ENCODE measurements at places on chromosomes 12 and 14.

DNA sequence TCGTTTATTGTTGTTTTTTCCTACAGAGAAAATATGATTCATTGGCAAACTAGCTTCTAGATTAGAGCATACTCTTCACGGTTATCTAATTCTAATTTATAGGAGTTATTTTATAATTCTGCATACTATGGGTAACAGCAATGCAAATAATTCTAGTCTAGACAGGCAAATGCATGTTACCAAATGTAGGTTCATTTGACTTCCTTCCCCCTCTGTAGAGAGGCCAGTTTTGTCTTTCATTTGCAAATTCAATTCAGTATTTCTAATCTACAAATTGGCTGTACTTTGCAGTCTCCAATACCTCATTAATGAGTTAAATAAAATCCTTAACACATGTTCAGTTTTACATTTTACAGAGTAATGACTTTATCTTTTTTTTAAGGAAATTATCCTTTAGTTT lies 4.2 kb downstream of the LGMN start:
- DNase-seq: no peak

DNA sequence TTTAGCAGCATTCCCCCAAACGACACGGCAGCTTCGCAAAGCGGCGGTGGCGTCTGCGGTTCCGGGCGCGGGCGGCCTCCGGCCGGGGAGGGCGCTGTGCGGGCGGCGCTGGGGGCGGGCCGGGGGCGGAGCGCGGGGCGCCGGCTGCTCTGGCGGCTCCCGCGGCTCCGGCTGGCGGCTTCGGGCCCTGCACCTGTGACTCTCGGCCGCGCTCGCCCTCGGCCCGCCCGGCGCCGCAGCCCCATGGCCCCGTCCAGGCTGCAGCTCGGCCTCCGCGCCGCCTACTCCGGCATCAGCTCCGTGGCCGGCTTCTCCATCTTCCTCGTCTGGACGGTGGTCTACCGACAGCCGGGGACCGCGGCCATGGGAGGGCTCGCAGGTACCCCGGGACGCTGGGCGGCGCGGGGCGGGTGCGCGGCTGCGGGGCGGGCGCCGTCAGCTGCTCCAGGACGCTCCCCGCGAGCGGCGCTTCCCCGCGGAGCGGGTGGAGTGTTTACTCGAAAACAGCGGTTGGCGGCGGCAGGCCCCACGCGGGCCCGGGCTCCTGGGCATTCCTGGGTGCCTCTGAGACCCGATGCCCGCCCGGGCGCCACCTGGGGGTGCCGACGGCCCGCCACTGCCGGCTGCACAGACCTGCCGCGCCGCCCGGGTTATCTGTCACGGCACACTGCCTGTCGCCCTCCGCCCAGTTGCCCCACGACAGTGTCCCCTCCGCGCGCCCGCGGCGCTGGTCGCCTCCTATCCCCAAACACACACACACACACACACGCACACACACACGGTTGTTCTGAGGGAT lies at the start of gene SLC48A1:
Gene SLC48A1, plus strand, starts transcription at position 177 of the 796 bp plus-strand sequence. Its CDS starts 67 bp downstream, at position 244.
- peak; percentile 98 for DNase-seq

DNA sequence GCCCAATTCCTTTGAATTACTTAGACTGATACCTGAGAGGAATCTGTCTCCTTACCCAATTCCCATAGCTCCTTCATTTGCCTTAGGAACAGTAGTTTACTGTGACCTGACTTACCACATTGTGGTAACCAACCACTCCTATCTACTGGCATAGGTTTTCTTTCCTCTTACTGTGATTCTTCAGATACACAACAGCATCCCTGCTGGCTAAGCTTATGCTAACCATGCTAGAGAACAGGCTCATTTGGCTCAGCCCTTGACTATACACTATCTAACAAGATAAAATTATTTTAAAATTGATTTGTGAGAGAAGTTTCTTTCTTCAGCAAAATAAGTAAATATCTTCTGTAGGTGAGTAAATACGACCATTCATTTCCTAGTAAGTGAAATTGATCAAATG lies 320.4 kb upstream of the DDHD1 start:
- no peak for DNase-seq

DNA sequence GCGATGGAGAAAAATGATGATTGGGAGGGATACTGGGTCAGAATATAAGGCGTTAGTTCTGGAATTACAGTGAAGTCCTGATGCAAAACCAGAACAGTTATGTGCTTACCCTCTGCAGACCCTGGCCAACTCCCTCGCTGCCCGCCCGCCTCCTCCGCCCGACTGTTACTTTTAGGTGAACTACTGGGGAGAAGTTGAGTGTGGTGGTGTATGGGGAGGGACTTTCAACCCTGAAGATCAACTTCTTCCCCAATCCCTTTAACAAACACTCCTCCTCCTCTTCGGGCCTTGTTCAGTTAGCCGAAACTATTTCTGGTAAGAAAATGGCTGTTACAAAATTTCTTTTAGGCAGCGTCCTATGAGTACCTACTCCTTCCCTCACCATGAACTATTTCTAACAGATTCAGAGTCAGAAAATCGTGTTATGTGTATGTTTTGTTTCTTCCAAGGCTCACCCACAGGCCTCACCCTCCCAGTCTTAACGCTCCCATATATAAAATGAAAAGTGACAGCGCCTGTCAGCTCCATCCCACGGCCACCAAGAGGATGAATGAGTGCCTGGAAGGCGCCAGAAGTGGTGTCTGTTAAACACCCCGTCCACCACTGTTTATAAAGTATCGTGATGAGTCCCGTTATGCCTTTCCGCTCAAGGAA lies 1.3 kb downstream of the FBXO33 start:
- DNase-seq: no peak

DNA sequence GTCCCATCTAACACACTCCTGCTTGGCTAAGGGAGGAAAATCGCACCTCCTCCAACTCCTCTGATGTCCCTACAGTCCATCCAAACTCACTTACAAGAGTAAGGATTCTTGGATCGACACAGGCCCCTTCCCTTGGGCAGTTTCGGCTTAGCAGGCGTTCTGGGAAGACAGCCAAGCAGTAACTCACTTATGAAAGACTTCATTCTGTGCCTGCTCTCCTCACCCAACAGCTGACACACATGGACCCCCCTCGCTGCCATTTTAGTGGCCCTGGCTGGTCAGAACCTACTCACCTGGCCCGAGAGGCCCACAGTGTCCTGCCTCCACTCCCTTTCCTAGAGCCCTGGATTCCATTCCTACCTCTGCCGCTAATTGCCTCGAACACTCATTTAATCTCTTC lies 52.3 kb upstream of the BCL2L14 start:
- no peak for DNase-seq

DNA sequence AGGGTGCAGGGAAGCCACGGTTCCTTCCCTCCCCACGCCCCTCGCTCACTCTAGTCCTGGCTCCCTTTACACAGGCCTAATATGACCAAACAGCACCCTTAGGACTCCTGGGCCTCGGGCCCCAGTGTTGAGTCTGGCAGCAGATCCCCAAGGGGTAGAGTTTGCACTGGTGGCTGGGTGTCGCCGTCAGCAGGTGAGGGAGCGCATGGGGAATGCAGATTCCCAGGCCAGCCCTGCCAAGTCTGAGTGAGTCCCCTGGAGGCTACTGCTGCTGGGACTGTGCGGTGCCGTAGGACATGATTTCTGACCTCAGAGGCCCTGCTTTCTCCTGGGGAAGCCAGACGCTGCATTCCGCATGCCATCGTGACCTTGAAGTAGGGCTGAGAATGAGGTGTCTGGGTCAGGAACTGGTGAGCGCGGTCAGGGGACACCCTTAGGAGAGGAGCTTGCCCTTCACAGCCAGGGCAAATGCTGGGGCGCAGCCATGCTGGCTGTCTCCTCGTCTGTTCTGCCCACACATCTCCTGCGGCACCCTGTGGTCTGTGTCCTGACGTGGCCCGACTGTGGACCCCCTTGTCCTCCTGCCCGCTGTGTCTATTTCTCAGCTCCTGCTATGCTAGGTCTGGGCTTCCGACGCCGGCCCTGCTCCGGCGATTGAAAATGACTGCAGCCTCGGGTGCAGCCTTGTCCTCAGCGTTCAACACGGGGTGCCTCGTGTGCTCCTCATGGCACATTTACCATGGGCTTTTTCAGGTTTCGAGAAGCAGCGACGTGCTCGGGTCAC lies 37.6 kb upstream of the PRMT8 start:
- no peak for DNase-seq

- no peak for DNase-seq
Observed at GRCh38 chr12:49292729-49293055, 2.3 kb upstream of the PRPH start.

DNA sequence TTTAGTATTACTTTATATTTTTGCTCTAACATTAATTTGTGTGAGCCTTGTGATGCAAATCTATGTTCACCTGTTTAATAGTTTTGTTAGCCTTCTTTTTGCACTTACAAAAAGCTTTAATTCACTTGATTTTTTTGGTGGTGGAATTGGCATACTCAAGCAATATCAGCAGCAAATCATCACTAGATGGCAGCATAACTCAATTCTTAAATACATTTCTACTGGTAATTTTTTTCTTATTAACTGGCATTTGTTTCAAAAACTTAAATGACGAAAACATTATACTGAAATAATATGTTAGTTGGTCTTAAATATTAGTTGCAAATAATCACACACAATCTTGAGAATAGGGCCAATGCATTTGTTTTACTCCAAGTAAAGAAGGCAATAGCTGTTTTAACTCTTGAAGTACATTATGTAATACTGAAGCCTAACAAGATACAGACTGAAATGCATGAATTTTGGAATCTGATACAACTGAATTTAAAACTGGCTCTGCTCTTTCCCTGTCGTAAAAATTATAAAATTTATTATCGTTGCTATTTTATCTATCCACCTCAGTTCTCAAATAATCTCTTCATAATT lies 151.5 kb downstream of the ATXN7L3B start:
- peak; percentile 77 for DNase-seq

- no peak for DNase-seq
Observed at GRCh38 chr14:86420131-86420530, 890.2 kb downstream of the FLRT2 start.

DNA sequence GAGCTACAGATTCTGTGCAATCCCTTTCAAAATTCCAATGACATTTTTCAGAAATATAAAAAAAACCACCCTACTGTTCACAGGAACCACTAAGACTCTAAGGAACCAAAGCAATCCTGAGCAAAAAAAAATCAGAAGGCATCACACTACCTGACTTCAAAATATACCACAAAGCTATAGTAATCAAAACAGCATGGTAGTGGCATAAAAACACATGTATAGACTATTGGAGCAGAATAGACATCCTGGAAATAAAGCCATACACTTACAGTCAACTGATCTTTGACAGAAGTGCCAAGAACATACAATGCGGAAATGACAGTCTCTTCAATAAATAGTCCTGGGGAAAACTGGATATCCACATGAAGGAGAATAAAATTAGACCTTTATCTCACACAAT lies 56.5 kb downstream of the EGLN3 start:
- no peak for DNase-seq

DNA sequence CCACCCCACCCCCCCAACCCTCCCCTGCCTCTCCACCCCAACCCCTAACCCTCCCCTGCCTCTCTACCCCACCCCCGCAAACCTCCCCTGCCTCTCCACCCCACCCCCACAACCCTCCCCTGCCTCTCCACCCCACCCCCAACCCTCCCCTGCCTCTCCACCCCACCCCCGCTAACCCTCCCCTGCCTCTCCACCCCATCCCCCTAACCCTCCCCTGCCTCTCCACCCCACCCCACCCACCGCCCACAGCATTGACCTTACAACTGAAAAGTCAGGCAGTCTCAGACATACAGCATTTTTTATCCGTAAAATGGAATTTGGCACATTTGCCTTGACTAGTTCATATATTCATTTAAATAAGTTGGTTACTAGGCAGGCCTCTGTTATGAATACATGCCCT lies 38.6 kb upstream of the ACTN1 start:
- DNase-seq: no peak

GRCh38 chr14:31029016-31029970 lies 3.1 kb upstream of the STRN3 start:
- DNase-seq: no peak

DNA sequence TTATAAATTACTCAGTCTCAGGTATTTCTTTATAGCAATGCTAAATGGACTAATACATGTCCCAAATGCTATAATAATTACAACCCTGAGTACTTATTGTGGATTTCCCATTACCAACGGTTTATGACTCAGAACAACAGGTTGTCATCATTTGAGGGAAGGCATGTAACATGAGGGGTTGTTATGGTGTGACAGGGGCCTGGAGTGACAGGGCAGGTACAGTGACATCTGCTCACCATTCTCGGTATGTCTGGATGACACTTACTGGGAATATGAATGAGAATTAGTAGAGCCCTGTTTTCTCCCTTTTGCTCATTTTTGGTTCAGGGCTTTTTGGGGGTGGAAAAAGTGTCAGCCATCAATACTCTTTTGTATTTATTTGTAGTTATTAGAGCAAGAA lies 36.2 kb upstream of the FERMT2 start:
- no peak for DNase-seq

- DNase-seq: no peak
Observed at GRCh38 chr14:83342590-83342989, 1808.9 kb upstream of the SEL1L start.

DNA sequence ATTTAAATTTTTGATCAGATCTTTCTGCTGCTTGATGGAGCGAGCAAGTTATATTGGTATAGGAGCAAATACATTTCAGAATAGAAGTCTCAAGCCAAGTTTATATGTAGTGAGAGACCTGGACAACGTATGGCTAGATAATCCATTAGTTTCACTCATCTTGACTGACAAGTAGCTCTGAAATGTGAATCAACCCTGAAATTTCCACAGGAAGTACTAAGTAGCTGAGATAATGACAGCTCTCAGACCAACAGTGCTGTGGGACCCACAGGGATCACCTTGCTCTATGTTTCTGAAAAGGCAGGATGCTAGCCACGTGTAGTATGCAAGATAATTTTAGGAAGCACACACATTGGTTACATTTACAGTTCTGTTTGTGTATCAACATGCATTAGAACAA lies 258.6 kb upstream of the FOXN3 start:
- DNase-seq: no peak

- DNase-seq: no peak
Observed at GRCh38 chr14:53531156-53531555, 378.0 kb upstream of the DDHD1 start.

All from DMS53 (cell line).